NCI-H2081 (cell line): ENCODE measurements at places on chromosomes 7 and 10.

GRCh38 chr7:25786936-25787335 lies 365.1 kb upstream of the NFE2L3 start:
- no peak for DNase-seq

GRCh38 chr10:106179430-106179829 lies 985.1 kb downstream of the SORCS1 start:
- no peak for DNase-seq

- no peak for DNase-seq
Observed at GRCh38 chr7:8639668-8640067, 206.3 kb downstream of the NXPH1 start.

GRCh38 chr7:83731154-83731553 lies 82.2 kb upstream of the SEMA3E start:
- DNase-seq = no peak

DNA sequence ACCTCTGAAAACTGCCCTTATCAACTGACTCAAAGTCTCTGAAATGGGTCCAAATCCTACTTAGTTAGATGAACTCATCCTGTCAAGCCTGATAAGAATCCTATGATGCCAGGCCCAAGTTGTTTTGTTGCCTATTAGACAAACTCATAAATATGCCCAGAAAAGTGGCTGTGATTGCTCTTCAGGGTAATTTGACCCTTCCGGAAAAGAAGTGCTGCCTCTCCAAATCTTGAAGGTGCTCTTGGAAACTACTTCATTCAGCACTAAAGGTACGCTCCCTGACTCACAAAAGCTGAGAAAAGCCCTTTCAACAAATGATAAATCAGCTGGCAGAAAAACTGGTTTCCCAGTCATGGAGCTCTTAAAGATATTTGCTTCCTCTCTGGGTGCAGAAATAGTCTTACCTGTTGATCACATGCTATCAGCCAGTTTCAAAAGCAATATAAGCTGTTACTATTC lies 6.7 kb downstream of the IFIT5 start:
- DNase-seq = no peak

DNA sequence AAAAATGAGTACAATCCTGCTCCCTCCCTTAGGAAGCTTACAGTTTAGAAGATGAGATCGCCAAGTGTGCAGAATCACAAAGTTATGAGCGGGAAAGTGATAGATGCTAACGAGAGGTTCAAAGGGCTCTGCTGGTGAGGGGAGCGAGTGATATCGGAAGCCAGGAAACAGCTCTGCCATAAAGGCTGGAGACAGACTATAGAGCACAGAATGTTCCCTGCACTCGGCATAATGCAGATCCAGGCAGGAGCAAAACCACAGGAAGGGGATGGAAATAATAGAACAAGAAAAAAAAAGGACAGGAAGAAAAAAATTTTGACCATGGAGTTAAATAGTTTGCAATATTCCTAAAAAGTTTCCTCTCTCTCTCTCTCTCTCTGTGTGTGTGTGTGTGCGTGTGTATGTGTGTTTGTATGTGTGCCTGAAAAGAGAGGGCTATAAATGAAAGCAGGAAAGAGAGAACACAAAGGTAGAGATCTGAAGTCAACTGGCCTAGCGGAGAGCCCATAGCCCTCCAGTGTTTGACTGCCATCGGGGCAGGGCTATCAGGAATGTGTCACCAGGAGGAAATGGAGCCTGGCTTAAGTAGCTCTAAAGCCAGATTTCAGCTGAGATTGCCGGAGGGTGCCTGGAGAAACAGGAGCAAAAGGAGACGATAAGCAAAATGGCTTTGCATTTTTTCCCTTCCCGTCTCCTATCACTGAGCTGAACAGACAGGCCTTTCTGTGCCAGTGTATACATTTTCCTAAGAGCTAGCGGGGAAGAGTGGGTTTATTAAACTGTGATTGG lies 175.8 kb upstream of the LYZL1 start:
- no peak for DNase-seq

- peak; percentile 45 for DNase-seq
Observed at GRCh38 chr7:27933671-27934565, 194.0 kb downstream of the TAX1BP1 start.

DNA sequence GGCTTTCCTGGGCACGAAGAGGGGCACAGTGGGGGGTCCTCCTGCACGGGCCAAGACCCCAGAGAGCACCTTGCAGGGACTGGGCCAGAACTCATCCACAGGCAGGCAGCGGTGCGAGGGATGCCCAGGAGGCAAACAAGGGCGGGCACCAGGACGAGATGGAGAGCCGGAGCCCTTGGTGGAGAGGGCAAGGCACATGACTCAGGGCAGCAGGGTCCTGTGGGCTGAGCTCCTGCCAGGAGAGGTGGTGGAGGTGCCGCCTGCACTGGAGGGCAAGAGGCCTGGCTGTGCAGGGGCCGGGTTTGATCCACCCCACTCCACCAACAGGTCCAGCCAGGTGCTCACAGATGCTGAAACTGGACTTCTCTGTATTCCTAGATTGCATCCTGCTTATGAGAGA lies 170.9 kb downstream of the TCERG1L start:
- DNase-seq = no peak

GRCh38 chr7:102845346-102845745 lies 67.5 kb upstream of the LRRC17 start:
- DNase-seq = no peak

- DNase-seq = no peak
Observed at GRCh38 chr7:2010551-2011265, 222.0 kb downstream of the MAD1L1 start.

DNA sequence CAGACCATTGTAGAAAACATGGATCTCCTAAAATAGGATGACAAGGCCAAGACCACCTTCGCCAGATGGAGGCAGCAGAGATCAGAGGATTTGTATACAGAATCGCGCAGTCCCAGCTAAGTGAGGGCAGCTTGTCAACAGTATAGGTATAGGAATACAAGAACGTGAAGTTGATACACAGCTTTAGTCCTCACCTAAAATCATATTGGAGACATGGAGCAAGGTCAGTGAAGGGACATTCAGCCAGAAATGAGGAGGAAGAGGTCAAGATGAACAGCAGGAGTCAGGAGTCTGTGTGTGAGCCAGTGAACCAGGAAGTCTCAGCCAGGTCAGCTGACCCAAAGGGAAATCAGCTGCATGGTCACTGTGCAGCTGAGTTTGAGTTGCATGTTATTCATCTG lies 263.4 kb upstream of the PRKCQ start:
- no peak for DNase-seq

DNA sequence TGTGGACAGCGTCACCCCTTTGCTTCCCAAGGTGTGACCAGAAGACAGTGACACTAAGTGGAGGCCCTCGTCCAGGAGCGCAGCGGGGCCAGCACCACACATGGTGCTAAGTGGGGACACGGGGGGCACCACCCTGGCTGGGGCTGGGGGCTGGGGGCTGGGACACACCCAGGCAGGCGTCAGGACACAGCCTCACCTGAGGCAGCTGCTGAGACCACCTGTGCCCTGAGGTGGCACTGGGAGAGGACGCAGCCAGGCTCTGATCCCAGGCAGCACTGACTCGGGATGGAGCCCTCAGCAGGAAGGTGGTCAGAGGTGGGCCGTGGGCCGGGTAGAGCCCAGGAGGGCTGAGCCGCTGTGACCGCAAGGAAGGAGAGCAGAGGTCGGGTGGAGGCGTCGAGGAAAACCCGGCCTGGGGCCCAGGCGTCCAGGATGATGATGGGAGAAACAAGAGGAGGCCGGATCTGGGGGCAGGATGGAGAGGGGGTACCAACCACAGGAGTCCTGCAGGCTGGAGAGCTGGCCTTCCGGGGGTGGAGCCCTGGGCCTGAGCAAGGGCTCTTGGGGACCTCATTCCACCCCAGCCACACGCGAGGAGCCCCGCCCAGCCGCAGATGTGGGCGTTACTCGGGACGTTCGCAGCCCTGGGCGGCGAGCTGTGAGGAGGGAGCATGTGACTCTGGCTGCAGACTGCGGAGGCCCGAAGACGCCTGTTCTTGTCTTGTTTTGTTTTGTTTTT lies 22.5 kb downstream of the LRRC27 start:
- DNase-seq = no peak

DNA sequence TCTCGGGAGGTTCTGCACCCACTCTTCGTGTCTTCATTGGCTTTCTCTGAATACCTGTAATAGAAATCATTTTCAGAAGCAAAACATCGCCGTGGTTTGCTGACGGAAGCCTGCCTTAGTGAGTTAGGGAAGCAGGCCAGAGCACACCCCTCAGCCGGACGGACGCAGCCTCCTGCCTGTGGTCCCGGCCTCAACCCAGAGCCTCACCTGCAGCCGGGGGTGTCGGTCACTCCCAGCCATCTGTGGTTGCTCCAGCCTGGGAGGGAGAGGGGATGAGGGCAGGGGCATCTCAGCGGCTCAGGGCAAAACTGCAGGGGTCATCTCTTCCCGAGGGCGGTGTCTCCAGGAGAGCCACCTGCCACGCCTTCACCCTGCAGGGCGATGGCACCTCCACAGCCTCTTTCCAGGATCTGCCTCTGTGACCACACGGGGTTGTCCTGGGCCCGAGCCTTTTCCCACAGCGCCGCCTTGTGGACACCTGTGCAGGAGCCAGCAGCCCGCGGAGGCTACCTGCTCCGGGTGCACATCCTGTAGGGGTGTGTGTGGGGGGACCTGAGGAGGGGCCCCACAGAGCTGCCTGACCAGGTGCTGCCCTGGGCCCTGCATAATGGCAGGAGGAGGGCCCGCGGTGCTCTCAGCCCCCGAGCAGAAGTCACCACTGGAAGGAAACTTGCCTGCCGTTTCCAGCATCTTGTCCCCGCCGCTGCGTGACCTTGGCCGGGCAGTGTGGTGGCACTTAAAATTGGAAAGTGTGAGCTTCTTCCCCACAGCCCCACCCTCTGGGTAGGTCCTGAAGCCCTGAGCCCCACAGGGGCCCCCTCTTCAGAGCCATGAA lies 21.6 kb upstream of the AP5Z1 start:
- DNase-seq = peak; percentile 38

- no peak for DNase-seq
Observed at GRCh38 chr10:119235356-119235755, 28.0 kb downstream of the GRK5 start.

DNA sequence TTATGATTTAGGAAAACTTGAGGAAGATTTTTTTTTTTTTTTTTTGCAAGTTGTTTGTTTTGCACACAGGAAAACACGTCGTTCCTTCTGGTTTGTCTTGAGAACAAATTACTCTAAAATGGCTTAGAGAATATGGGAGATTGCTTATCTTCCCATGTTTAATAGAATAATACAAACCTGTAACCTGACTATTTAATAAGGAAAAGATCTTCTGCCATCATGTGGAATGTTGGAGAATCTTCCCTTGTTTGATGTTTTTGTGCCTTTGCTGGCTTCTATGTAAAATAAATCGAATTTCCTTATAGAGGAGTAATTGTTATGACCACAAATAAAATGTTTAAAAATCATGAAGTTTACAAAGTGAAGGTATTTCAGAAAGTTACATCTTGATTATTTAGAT lies 818.8 kb downstream of the GATA3 start:
- no peak for DNase-seq

- no peak for DNase-seq
Observed at GRCh38 chr10:90969947-90970673, 49.2 kb upstream of the ANKRD1 start.

GRCh38 chr7:2508327-2509215 lies 11.0 kb upstream of the LFNG start:
- DNase-seq = peak; percentile 28

- no peak for DNase-seq
Observed at GRCh38 chr7:154383045-154383444, 330.8 kb downstream of the DPP6 start.

DNA sequence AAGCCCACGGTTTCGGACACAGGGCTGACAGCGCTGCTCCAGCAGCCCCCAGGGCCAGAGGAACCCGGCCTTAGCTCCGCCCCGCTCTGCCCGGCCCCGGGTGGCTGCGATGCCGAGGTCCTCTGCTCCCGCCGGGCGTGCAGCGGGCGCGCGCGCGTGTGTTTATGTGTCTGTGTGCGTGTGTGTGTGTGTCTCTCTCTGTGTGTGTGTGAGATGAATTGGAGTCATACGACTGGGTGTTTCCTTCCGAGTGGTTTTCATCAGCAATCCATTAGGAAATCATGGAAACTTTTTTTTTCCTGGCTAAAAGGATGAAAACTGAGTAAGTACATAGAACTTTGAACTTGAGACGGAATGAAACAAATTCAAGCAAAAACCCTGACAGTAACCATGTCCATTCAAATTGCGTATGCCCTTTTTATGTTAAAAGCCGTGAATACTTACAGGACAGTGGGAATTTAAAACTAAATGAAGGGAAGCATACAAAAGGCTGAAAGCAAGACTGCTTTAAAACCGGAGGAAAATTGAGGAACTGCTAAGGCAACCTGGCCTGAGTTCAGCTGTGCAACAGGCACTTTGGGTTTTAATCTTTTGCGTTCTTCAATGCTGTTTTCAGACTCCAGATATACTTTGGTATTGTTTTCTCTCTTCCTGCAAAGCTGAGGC lies at the start of gene CPED1:
CPED1 (plus strand) TSS at position 121 of the 666 bp plus-strand sequence. CDS start 911 bp downstream, outside the sequence.
- no peak for DNase-seq

DNA sequence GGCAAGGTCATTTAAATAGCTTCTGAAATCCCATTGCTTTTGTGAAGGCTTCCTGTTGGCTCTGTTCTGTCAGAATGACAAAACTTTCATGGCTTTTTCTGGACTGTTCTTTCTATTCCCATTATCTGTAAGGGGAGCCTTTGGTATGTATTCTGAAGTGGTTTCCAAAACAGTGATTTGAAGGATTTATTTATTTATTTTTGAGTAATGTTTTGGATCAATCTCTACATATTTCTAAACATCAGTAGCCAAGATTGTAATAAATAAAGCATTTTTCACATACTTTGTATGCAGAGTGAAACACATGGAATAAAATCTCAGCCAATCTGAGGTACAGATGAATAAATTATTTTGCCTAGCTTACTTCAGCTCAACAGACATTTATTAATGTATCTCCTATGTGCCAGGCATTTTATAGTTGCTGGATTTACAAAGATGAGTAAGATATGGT lies 121.1 kb downstream of the BBS9 start:
- DNase-seq = no peak

- DNase-seq = peak; percentile 49
Observed at GRCh38 chr7:152735443-152736004, 24.0 kb upstream of the ACTR3B start.

DNA sequence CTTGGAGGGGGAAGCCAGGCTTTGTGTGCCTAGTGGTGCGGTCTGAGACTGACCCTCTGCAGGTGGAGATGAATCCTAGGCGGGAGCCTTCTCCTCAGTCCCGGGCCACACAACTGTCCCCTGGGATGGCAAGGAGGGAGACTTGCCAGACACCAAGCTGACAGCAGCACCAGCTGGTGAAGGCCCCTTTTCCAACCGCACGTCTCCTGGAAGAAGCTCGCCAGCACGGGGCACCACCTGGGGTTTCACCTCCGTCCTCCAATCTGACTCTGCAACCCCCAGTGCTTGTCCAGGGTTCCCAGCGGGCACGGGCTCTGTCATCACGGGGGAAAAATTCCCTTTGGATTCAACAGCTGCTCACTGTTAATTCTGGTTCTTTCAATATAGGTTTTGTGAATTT lies 34.2 kb upstream of the TCERG1L start:
- no peak for DNase-seq

DNA sequence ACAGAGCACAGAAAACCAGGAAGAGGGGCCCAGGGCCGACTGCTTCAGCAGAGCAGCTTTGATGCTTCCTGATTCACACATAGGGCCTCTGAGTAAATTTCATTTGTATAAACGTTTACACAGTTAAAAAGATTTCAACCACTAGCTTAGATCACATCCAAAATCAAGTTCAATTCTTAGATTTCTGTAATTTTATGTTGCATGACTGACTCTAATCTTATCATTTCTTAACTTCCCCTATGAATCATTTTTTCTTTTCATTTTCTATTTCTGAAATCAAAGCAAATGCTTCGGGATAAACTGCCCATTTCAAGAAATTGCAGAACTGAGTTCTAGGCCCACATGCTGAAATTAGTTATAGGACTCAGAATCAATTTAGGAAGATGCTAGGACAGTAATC lies 224.7 kb downstream of the INHBA start:
- DNase-seq = no peak
